ENCODE measurements at places on chromosomes 12 and 14. TPM values are rescaled to one million over a fixed set of nuclear protein-coding genes. Genes with fewer than 3 reads are reported as not detected.

The POLE2 gene
- total RNA-seq, result 1.4 TPM

The BTG1 gene
- total RNA-seq, result 16.4 TPM

The PSMB5 gene
- total RNA-seq, result 176 TPM

The GDF3 gene
- total RNA-seq, result not detected

The AKAP3 gene
- total RNA-seq, result 1.7 TPM

The PRIMA1 gene
- total RNA-seq, result not detected
